AML-193 (cell line): ENCODE measurements at places on chromosomes 6 and 20.

GRCh38 chr20:2708665-2709064 lies 16.1 kb downstream of the EBF4 start:
- DNase-seq: no peak

DNA sequence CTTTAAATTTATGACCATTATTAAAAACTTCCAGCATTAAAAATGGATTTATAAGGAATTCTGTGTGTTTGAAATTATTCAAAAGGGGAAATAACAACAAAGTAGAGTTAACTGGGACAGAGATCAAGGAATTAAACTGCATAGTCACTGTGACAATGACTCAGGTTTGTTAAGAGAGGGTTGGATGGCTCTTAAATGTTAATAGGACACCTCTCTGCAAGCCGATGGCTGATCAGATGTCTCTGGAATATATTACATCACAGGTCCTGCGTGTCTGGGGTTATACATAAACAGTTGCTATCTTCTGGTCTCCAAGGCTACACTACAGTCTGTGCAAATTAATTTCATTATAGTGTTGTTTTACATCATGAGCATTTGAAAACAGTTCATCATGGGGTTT lies 574.3 kb downstream of the COL12A1 start:
- DNase-seq: no peak

GRCh38 chr6:108730635-108731515 lies 117.3 kb upstream of the ARMC2 start:
- DNase-seq: no peak

GRCh38 chr6:6688951-6689350 lies 100.4 kb downstream of the LY86 start:
- DNase-seq: no peak

DNA sequence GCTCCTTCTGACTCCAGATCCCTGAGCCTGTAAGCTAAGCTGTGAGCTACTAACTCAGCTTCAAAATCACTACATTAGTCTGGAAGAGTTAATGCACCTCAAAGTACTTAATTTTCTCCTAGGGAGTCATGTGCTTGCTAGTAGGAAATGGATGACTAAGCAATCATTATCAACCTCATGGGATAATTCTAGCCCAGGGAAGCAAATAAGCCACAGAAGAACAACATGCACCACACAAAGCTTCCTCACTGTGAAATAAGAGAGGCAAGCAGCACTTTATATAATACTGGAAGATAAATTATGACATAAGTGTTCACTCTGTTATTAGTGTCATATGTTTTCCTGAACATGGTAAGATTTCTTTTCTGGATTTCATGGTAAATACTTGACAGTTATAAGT lies 57.9 kb upstream of the RCAN2 start:
- DNase-seq: no peak

DNA sequence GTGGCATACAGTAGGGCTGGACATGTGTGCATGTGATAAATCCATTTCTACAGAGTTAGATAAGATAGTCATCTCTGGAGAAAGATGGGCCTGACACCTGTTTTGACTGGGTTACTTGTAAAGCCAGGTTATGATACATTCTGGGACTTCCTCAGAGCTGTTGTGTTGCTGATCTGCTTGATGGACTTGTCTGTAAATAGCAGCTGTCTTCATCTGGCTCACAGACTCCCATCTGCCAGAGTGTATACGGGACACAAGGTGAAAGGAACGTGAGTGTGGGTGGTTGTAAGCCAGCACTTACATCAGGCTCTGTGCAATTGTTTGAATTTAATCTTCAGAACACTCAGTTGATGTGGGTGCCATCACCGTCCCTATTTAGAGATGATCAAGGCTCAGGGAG lies 49.8 kb downstream of the ZDHHC14 start:
- no peak for DNase-seq

- no peak for DNase-seq
Observed at GRCh38 chr6:135586388-135586787, 88.8 kb upstream of the AHI1 start.

- DNase-seq: no peak
Observed at GRCh38 chr20:5990946-5991345, 40.5 kb downstream of the MCM8 start.
